ENCODE measurements at places on chromosomes 1 and 21. TPM values are rescaled to one million over a fixed set of nuclear protein-coding genes. Genes with fewer than 3 reads are reported as not detected.

GRCh38 chr1:56202186-56202585 lies 377.2 kb downstream of the PLPP3 start:
- no peak overlapping the region for H3K4me3 ChIP-seq
- H3K27me3 ChIP-seq: no peaks in the 10 kb centered on the region
- H3K36me3 ChIP-seq: no peaks in the 10 kb centered on the region
- H3K4me1 ChIP-seq: peaks cover 6% of the 10 kb centered on the region

NR1I3 gene
- total RNA-seq: not detected

HTR6 gene
- total RNA-seq: not detected

DNA sequence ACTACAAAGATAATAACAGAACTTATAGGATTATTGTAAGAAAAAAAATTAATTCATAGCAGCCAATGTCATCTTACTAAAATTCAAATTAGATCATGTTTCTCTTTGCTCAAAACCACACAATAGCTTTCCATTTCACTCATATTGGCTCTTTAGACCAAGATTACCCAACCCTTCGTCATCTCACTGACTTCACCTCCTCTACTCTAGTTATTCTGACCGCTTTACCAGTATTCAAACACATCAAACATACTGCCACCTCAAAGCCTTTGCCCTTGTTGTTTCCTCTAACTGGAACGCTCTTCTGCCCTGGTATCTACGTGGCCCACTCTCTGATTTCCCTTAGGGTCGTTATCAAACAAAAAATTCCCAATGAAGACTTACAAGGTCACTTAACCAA lies 1.7 kb downstream of the ANGPTL3 start:
- H3K27me3 ChIP-seq: no peaks in the 10 kb centered on the region
- no peak overlapping the region for H3K4me3 ChIP-seq
- no peak overlapping the region for H3K27ac ChIP-seq

- H3K27ac ChIP-seq: no peak overlapping the region
- no peak overlapping the region for H3K4me3 ChIP-seq
- no peak for DNase-seq
- H3K4me1 ChIP-seq: peaks cover 21% of the 10 kb centered on the region
- H3K27me3 ChIP-seq: no peaks in the 10 kb centered on the region
Observed at GRCh38 chr1:208078752-208079151, 165.4 kb downstream of the PLXNA2 start.

DNA sequence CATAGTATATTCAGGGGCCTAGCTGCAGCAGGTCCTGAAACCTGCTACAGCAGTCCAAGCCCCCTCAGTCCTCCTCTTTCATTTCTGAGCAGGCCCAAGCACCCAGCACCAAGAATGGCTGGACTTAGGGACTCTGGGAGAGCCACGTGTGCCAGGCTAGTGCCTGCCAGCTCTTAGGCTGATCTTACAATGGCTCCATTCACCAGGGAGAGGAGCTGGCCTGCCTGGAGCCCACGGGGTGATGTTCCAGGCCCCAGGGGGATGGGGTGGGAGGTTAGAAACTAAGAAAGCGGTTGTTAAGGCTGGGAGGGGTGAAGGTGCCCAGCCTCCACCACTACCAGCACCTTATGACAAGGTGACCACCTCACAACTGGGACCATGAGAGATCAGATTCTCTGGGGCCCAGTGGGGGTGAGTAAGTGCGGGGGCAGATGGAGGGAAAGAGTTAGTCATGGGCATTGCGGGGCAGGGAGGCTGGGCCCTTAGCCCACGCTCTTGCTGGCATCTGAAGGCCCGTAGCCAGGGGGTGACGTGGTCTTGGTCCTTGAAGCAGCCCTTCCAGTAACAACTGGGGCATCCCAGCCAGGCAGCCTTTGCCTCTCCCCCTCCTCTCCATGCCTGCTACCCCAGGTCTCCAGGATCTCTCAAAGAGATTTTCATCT lies 30.3 kb upstream of the CLIC4 start:
- no peaks in the 10 kb centered on the region for H3K36me3 ChIP-seq
- DNase-seq: no peak
- no peaks in the 10 kb centered on the region for H3K27me3 ChIP-seq
- no peak overlapping the region for H3K4me3 ChIP-seq

LAMC2 gene
- total RNA-seq: 2.6 TPM

All from right atrium auricular region (tissue), 2 donors.